ENCODE measurements at places on chromosomes 7 and 10.

GRCh38 chr7:27453702-27454405, 208.8 kb downstream of the HIBADH start:
- DNase-seq, result no peak

DNA sequence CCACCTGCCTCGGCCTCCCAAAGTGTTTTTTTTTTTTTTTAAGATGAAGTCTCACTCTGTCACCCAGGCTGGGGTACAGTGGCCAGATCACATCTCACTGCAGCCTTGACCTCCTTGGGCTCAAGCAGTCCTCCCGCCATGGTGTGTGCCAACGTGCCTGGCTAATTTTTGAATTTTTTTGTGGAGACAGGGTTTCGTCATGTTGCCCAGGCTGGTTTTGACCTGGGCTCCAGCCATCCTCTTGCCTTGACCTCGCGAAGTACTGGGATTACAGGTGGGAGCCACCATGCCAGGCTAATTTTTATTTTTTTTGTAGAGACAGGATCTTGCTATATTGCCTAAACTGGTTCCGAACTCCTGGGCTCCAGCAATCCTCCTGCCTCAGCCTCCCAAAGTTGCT, 9.0 kb upstream of the MLXIPL start:
- no peak for DNase-seq

- DNase-seq, result no peak
Observed at GRCh38 chr10:95831515-95831914, 75.6 kb downstream of the ENTPD1 start.

DNA sequence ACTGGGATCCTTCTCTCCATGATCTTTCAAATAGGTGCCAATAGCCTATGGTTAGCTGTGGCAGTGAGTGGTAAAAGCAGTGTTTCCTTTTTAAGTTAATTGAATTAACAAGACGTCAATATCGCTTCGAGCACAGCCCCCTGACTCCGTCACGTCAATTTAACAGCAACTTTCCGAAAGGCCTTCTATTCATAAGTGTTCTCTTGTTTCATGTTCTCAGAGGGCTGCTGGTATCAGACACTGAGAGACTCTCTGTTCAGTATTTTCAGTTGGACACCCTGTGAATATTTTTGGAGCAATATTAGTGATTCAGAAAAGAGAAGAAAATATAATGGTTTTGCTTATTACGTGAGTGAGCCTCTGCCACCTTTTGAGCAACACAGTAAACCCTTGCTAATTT, 174.2 kb upstream of the INSYN2A start:
- no peak for DNase-seq

DNA sequence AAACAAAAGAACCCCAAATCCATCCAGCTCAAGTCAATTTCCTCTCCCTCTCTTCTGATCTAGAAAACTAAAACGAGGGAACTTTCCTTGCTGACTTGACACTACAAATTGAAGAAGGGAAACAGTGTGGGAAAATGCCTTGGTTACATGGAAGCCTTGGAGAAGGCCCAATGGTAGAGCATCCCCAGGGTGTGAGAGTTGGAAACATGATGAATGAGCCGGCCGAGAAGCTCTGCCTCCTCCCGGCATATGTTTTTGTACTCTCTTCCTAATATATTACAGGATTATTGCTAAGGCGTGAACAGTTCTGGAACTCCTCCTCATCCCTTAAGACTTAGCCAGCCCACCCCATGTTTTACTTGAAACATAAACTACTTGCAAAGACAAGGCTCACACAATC, 618.2 kb upstream of the MGMT start:
- DNase-seq, result no peak

DNA sequence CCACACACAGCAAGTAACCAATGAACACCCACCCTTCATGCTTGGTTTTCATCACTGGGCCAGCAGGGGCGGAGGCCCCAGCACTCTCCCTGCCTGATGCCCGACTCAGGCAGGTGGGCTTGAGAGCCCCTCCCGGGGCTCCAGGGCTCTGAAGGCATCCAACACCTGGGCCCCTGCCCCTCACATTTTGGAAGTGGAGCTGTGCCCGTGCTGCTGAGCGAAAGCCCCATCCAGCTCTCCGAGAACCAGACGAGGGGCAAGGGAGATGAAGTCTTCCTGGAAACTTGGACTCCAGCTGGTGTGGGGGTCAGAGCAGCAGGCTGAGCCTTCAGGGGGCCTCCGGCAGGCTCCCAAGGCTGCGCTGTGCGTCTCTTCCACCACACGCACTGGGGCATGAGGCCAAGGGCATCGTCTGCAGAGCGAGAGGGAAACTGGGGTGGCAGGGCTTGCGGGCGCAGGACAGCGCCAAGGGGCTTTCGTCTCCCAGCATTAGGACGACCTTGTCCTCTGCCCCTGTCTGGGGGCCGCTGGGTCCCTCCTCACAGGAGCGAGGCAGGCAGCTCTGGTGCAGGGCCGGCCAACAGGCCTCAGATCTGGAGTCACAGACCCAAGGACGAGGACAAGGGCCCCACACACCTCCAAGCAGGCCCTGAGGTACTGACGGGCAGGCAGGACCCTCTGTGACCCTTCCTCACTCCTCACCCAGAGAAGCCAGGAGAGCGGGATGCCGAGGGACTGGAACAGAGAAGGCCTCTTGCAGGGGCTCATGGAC, 108.3 kb upstream of the FAM20C start:
- DNase-seq, result no peak

DNA sequence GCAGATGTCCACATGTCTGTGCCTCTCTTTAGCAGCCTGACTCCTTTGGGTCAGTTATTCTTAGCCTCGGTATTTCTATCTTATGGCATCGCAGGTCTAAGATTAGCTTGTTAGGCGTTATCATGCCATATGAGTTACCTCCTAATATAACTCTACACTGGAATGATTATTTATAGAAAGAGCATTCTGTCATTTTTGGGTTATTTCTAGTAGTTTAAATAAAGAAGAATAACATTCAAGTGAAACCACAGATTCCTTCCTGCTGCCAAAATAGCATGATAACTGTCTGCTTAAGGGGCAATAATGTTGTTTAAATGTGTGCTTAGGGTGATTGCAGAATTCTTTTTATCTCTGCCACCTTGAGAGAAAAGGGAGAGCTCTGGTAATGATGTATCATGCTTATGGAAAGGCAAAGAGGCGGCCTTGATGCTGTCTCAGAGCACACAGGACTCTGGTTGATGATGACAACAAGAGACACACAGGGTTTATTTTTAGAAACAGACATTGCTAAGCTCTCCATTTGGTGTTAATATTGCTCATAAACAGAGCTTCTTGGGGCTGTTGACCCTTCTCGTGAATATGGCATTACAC, 10.4 kb downstream of the HDAC9 start:
- DNase-seq, result no peak

DNA sequence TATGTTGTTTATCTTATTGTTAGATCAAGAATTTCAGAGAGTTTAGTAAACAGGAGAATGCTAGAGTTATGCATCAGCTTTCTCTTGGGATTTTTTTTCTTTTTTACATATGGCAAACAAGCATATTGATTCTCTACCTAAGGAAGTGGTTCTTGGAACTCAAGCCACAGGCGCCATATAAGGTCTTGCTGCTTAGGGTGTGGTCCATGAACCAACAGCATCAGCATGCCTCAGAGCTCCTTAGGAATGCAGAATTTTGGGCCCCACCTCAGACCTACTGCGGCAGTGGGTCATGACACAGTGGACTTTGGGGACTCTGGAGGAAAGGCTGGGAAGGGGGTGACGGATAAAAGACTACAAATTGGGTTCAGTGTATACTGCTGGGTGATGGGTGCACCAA, 230.8 kb downstream of the SKAP2 start:
- DNase-seq, result no peak

DNA sequence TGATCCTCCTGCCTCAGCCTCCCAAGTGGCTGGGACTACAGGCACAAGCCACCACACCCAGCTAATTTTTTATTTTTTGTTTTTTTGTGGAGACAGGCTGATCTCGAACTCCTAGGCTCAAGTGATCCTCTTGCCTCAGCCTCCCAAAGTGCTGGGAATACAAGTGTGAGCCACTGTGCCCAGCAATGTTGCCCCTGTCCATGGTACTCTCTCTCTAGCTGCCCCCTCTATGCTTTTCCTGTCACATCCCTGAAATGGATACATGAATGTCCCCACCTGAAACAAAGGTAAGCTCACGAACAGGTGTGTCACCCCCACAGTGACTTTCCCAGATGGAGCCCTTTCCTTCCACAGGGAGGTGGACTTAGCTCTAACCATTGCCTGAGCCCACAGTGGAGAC, 141.1 kb upstream of the MGMT start:
- no peak for DNase-seq

GRCh38 chr7:90592033-90592432, 4.1 kb upstream of the CDK14 start:
- no peak for DNase-seq

- DNase-seq, result no peak
Observed at GRCh38 chr10:122707535-122707934, 7.9 kb upstream of the C10orf120 start.

GRCh38 chr10:30502266-30503060, 68.5 kb downstream of the MAP3K8 start:
- DNase-seq, result no peak

DNA sequence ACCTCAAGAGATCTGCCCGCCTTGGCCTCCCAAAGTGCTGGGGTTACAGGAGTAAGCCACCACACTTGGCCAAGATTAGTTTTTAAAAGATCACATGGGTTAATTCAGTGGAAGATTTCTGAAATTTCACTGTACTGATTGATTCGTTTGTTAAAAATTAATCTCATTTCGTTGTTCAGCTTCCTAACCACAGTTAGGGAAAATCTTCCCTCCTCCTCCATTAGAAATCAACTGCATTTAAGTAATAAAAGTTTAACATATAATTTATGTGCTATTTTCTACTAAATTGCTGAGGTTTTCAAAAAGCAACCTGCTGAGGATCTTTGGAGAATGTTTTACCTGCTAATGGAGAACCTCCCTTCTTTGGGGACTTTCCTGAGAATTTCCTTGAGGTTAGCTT, 522.4 kb downstream of the GATA3 start:
- no peak for DNase-seq

DNA sequence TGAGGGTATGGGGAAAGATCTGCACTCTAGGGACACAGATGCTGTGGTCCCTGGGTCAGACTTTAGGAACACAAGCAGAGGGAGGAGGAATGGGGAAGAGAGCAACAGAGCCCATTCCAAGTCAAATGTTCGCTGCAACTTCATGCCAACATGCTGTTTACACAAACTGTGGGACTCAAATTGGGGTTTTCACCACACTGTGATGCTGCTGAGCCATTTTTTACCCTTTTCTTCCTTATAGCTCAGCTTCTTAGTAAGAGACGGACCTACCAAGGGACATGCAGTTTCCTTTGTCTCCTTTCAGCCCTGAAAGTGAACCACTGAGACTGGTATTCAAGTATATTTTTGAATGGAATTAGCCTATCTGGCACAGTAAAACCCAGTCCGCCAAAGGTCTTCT, 64.3 kb upstream of the AGK start:
- no peak for DNase-seq

DNA sequence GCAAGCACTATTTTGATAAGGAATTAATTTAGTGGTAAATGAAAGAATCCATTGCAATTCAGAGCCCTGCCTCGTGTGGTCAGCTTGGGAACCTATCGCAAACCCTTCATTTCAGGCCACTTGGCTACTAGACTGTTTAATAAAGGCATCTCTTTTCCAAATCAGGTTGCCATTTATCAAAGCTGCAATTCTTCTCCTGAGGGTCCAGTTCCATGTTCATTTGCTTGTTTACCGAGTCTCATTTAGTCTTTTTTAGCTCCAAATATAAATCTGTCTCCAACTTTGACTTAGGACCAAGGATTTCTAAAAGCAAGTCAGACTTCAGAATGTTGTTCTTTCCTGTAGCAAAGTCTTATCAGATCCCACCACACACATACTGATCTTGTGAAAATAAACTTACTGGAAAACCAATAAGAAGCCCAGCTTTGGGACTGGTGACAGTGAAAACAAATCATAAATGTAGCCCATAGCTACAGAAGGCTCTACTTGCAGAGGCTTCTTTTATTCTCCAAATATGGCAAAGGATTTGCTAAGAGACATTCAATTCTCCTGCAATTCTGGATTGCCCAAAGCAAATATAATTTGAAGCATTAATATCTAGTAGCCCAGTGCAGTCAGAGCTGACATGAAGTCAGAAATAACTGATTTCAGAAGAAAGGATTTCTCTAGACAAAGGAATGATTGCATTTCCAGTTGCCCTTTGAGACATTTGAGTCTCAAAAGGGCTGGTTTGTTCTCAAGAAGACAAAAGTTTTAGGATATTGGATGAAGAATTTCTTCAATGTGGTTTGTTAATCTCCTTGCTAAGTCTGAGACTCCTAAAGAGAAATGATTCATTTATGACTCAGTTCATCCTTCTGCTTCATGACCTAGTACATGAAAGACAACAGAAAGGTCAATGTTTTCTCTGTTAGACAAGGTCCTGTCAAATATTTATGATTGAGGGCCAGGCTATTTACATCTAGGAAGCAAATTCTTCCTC, 28.0 kb downstream of the PPP1R3C start:
- no peak for DNase-seq

DNA sequence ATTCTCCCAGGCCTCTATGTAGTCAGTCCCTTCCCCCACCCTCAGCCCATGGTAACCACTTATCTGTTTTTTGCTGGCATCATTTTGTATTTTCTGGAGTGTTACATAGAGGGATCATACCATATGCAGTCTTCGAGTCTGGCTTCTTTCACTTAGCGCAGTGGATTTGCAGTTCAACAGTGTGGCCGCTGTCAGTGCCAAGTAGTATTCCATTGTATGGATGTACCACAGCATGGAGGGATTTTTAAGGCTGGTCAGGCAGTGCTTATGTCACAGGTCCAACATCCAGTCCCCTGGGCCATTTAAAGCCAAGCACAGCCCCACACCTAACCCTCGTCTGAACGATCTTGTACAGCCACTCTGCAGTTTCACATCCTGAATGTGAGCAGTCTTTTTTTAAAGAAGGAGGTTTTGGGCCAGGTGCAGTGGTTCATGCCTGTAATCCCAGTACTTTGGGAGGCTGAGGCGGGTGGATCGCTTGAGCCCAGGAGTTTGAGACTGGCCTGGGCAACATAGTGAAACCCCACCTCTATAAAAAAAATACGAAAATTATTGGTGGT, 121.8 kb downstream of the CUX1 start:
- DNase-seq, result no peak

GRCh38 chr7:134752006-134752760, 27.3 kb upstream of the CALD1 start:
- DNase-seq, result no peak

GRCh38 chr7:36607721-36608095, 116.6 kb downstream of the AOAH start:
- DNase-seq, result no peak

DNA sequence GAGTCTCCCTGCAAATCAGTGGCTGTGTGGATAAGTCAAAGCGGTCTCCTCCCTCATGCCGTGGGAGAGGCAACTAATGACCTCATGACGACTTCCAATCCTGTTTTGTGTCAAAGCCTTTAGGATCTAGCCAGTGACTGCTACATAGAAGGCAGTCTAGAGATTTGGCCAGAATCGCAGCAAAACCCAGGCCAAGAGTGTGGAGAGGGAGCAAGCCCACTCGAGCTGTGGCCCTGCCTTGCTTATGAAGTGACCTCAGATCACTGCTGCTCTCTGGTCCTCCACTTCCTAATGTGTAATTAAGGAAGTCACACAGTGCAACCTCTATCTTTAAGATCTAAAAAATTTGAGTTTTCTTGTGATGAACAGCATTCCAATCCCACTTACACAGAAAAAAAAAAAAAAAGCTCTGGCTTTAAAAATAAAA, 296.7 kb upstream of the KLF6 start:
- DNase-seq, result no peak
